ENCODE measurements at places on chromosomes 6 and 20.

DNA sequence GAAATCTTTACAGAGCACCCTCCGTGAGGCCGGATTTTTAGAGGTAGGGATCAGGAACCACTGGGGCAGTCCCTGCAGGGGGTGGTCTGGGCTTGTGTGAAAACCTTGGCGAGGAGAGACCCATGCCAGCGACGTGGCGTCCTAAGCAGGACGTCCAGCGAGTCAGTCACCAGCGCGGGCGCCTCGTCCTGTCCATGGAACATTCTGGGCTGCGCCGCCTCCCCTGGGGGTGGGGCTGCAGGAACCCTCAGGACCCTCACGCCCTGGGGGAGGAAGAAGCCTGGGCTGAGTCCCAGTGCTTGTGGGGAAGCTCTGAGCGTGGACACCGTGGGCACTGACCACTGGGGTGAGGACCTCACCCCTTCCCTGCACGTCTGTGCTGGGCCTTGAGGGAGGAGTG is 25.7 kb upstream of the DACT2 start:
- DNase-seq, result no peak

DNA sequence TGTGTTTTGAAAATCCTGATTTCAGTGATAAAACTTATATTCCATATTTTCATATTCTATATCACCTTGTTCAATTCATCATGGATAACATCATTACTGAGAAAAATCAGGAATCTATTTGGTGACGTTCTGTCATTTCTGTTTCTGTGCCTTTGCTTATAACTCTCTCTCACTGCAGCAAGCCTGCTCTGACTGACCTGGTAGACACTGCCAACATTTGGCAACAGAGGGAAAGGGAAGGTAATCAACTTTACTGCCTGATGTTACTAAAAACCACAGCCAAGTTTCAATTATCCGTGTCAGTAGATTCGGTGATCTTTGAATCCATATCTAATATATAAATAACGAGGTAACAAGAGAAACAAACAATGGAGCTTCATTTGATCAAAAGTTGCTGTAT is 501.9 kb downstream of the LMBRD1 start:
- DNase-seq, result no peak

GRCh38 chr6:157724138-157724820 is 98.8 kb upstream of the SNX9 start:
- no peak for DNase-seq

DNA sequence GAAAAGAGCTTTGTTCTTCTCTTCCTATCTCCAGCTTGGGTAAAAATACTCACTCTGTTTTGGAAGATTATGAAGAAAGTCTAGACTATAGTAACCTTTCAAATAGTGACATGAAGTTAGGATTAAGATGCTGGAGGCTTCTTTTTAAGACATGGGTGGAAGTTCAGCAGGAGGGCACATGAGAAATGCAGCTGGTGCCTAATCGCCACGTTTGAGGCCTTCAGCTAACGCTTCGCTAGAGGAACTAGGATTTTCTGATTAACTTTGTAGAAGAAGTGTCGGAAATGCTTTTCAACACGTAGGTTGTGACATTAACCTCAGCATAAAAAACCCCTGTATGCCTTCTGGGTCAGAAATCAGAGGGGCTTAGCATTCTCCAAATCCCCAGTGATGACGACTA is 348.1 kb upstream of the MAP3K7 start:
- DNase-seq, result no peak

- no peak for DNase-seq
Observed at GRCh38 chr6:1630771-1631217, 21.1 kb downstream of the FOXC1 start.
